ENCODE measurements at places on chromosomes 7 and 10. TPM values are rescaled to one million over a fixed set of nuclear protein-coding genes. Genes with fewer than 3 reads are reported as not detected.
A peak's percentile ranks its signal among the peaks of the same experiment; 100 is the strongest.

DNA sequence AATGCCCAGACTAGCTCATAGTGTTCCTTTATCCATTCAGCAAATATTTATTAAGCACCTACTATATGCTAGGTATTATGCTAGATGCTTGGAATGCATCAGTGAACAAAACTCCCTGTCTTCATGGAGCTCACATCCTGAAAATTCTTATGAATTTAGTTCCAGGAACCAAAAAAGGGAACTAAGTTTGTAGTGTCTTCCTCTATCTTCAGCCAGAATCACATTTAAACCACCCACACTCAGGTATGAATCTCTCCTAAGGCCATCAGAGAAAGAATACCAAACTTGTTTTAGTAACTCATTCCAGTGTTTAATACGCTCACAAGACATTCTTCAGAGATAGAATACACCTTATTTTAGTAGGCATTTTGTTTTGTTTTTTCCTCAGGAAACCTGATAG is 10.1 kb upstream of the EGR2 start:
- no peak overlapping the region for H3K4me3 ChIP-seq
- DNase-seq, result no peak
- no peaks in the 10 kb centered on the region for H3K4me1 ChIP-seq
- no peak overlapping the region for H3K27ac ChIP-seq
- no peaks in the 10 kb centered on the region for H3K36me3 ChIP-seq
- no peaks in the 10 kb centered on the region for H3K27me3 ChIP-seq

DNA sequence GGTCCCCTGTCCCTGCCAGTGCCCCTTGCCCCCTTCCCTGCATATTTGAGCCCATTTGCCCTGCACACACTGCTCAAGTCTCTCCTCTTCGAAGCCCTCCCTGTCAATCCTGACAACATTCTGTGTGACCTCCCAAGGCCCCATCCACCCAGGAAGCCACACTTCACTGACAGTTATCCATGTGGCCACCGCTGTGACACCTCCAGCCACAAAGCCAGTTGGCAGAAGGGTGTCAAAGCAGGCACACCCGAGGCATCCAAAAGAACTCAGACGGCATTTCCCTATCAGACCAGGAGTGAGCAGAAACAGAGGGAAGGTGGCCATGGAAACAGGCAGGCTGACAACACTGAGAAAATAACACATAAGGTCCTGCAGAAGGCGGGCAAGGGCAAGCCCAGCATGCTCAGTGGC is 4.6 kb downstream of the POLM start:
- H3K27ac ChIP-seq, result peak overlapping the region; percentile 96
- no peak overlapping the region for H3K4me3 ChIP-seq
- DNase-seq, result no peak
- H3K27me3 ChIP-seq, result no peaks in the 10 kb centered on the region
- peaks cover 49% of the 10 kb centered on the region for H3K4me1 ChIP-seq

The PCLO gene
- total RNA-seq, result not detected

GRCh38 chr10:87702973-87703294 is 43.3 kb downstream of the PAPSS2 start:
- H3K36me3 ChIP-seq, result no peaks in the 10 kb centered on the region
- no peak overlapping the region for H3K4me3 ChIP-seq
- DNase-seq, result no peak
- H3K27ac ChIP-seq, result no peak overlapping the region
- no peaks in the 10 kb centered on the region for H3K27me3 ChIP-seq

The RSBN1L gene
- total RNA-seq, result 5.1 TPM

DNA sequence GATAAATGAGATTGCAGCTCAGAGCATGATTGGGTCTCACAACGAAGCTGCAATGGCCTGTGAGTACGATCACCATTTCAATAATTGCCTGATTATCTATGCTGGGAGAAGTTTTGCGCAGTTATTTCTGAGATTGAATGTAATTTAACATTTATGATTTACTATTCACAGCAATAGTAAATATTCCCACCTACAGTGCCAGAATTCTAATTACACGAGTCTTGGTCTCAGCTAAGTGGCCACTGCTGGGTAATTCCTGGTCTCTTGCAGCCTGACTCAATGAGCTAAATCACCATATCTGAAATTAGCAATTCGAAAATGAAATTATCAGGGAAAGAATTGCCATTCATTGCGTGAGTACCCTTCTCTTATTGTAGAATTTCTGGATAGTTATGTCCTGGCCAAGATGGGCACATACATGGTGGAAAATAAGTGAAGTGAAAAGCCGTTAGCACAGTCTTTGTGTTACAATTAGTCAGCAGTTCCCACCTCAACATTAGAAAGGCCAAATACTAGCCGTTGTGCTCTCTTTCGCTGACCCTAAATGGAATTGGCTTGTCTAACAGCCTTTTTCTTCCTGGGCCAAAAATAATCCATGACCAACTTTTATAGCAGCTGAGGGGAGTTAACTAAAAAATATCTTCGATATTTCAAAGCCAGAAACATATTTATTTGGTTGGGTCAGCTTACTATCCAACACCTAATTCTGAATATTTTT is 681.0 kb upstream of the C7orf33 start:
- no peaks in the 10 kb centered on the region for H3K36me3 ChIP-seq
- DNase-seq, result no peak
- no peak overlapping the region for H3K27ac ChIP-seq
- H3K4me1 ChIP-seq, result no peaks in the 10 kb centered on the region
- no peak overlapping the region for H3K4me3 ChIP-seq

DNA sequence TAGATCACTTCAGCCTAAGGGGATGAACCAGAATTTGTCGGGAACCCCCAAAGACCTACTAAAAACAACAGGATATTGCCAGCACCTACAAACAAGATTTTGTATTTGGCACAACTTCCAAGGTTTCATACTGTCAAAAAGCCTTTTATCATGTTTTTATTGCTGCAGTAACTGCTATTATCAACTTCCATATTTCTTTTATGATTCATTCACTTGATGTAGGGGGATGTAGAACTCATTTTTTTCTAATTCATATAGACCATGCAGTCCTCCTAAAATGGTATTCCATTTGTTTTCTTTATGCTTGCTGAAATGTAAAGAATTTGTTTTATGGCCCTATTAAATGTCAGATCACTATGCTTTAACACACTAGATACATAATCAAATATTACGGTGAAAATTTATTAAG is 30.0 kb upstream of the WNT16 start:
- H3K27ac ChIP-seq, result no peak overlapping the region
- peaks cover 4% of the 10 kb centered on the region for H3K36me3 ChIP-seq
- no peak overlapping the region for H3K4me3 ChIP-seq
- no peaks in the 10 kb centered on the region for H3K4me1 ChIP-seq
- no peaks in the 10 kb centered on the region for H3K27me3 ChIP-seq

- H3K27ac ChIP-seq, result no peak overlapping the region
- H3K36me3 ChIP-seq, result no peaks in the 10 kb centered on the region
- no peak for DNase-seq
These were observed 43.7 kb downstream of the COL17A1 start for GRCh38 chr10:104041891-104042535.

DNA sequence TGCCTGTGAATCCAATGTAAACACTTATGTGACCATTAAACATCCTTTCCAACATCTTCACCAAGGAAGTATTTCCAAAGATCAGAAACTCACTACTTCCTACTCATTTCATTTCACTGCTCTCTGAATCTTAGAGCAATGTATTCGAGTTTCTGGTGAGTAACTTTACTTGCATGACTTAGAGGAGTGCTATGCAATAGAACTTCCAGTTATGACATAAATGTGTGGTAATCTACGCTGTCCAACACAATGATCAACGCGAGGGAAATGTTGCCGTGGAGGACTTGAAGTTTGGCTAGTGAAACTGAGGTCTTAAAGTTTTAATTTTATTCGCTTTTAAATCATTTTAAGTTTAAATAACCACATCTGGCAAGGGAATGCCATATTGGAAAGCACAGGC is 1326.3 kb downstream of the XPNPEP1 start:
- H3K27ac ChIP-seq, result no peak overlapping the region
- H3K4me3 ChIP-seq, result no peak overlapping the region
- DNase-seq, result no peak
- no peaks in the 10 kb centered on the region for H3K27me3 ChIP-seq
- no peaks in the 10 kb centered on the region for H3K36me3 ChIP-seq

GRCh38 chr10:50582766-50583762 is 40.7 kb downstream of the SGMS1 start:
- no peak for DNase-seq
- no peak overlapping the region for H3K27ac ChIP-seq
- peaks cover 24% of the 10 kb centered on the region for H3K4me1 ChIP-seq
- H3K36me3 ChIP-seq, result no peaks in the 10 kb centered on the region
- H3K27me3 ChIP-seq, result no peaks in the 10 kb centered on the region
- H3K4me3 ChIP-seq, result no peak overlapping the region

The ANKRD30A gene
- not detected for total RNA-seq

Data from gastrocnemius medialis (tissue), 4 donors.